Bronchial smooth muscle cell (primary cell): ENCODE measurements at places on chromosomes 4 and X. TPM values are rescaled to one million over a fixed set of nuclear protein-coding genes. Genes with fewer than 3 reads are reported as not detected.

The FANCB gene
- total RNA-seq: 3.2 and 3.3 TPM in 2 replicates

The PAGE1 gene
- not detected in 2 replicates for total RNA-seq

The RAI2 gene
- 0.69 and 1.1 TPM in 2 replicates for total RNA-seq

The PLCXD1 gene
- total RNA-seq: 6.2 and 7.9 TPM in 2 replicates

The TEX13B gene
- not detected in 2 replicates for total RNA-seq

The HTR2C gene
- not detected in 2 replicates for total RNA-seq

The GAGE12F gene
- total RNA-seq: not detected in 2 replicates

The SRPK3 gene
- total RNA-seq: 0.32 and 0.43 TPM in 2 replicates

The IL21 gene
- not detected in 2 replicates for total RNA-seq

The ZNF157 gene
- 0.32 and 0.43 TPM in 2 replicates for total RNA-seq

The BRS3 gene
- total RNA-seq: not detected in 2 replicates

The SNCA gene
- 0.52 and 19.1 TPM in 2 replicates for total RNA-seq

The CNKSR2 gene
- total RNA-seq: under 0.01 and 0.32 TPM in 2 replicates

The SHISA3 gene
- total RNA-seq: under 0.01 and 0.32 TPM in 2 replicates

The GAGE12E gene
- total RNA-seq: not detected in 2 replicates

The NAP1L2 gene
- total RNA-seq: 2.5 and 3.5 TPM in 2 replicates

The AFM gene
- not detected in 2 replicates for total RNA-seq

The ZCCHC12 gene
- total RNA-seq: not detected in 2 replicates

The DCAF8L2 gene
- total RNA-seq: not detected in 2 replicates

The NDST3 gene
- 0.16 TPM in 1 of 2 replicates, not detected in the other for total RNA-seq

The SPRY1 gene
- total RNA-seq: 7.5 and 10.4 TPM in 2 replicates

The CHM gene
- total RNA-seq: 10.3 and 18.8 TPM in 2 replicates

The NLGN3 gene
- total RNA-seq: 0.26 and 0.95 TPM in 2 replicates

The RAB33A gene
- total RNA-seq: 2.5 and 4.4 TPM in 2 replicates

The CXCL8 gene
- total RNA-seq: 0.17 and 1.9 TPM in 2 replicates

The NMU gene
- total RNA-seq: not detected in 2 replicates

The GPM6B gene
- total RNA-seq: 0.60 and 7.7 TPM in 2 replicates

The NDNF gene
- total RNA-seq: 0.09 and 0.32 TPM in 2 replicates

The USP17L30 gene
- not detected in 2 replicates for total RNA-seq

The GRIA2 gene
- not detected in 2 replicates for total RNA-seq
